ENCODE measurements at places on chromosomes 6 and 20.
A peak's percentile ranks its signal among the peaks of the same experiment; 100 is the strongest.

GRCh38 chr20:53972179-53972578 lies 98.2 kb downstream of the BCAS1 start:
- DNase-seq, result no peak

GRCh38 chr20:39259808-39260207 lies 297.7 kb downstream of the DHX35 start:
- no peak for DNase-seq

GRCh38 chr6:73854998-73855718 lies 159.2 kb downstream of the CD109 start:
- peak; percentile 51 for DNase-seq

DNA sequence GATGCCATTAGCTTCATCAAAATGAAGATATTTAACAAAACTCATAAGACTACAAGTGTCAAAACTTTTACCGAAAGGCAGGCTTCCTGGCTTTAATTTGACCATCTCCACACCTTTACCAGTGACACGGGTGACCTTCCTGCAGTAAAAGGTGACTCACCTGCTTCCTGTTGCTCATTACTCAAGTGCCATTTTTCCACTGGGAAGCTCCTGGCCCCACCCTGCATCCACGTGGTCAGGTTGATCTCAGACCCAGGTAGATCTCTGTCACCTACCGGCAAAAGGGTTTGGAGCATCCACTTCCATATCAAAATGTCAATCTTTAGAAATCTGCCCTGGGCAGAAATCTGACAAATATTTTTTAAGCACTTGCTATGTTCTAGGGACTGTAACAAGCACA lies 31.9 kb upstream of the CDH4 start:
- DNase-seq, result no peak

DNA sequence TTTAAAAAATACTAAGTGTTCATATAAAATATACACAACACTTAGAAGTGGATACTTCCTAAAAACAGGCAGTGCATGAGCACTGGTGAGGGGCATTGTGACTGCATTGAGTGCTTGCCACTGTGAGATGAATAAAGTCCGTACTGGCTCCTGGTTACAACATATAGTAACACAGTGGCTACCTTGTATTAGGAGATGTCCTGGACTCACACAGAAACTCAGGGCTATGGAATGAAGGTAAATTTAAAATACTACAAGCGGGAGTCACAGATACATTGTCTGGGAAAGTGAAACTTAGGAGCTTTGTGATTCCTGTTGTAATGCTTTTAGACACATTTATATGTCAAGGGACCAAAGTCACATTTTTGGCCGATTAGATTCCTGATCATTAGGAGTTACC lies 36.5 kb upstream of the HLA-G start:
- DNase-seq, result no peak
